Fibroblast of the aortic adventitia (primary cell): ENCODE measurements at places on chromosomes 11 and 22.

- no peak for DNase-seq
Observed at GRCh38 chr11:120923866-120924508, 99.9 kb upstream of the TBCEL start.

DNA sequence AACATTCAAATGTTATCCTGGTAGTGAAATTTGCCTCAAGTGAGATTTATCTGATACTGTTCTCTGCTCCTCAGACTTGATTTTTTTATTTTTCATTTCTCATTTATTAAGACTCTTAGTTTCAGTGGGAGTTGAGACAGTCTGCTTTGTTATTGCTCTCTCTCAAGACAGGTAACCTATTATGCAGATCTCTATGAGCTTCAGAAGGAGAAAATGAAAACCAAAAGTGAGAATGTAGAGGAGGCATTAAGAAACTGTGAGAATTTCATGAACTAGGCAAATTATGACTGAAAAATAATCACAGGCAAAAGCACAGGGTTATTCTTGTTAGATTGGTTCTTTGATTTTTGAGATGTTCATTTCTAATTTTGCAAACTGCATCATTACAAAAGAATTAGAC is 290.0 kb upstream of the CHORDC1 start:
- DNase-seq = no peak

GRCh38 chr11:69089258-69089657 is 40.5 kb downstream of the TPCN2 start:
- DNase-seq = peak; percentile 75

DNA sequence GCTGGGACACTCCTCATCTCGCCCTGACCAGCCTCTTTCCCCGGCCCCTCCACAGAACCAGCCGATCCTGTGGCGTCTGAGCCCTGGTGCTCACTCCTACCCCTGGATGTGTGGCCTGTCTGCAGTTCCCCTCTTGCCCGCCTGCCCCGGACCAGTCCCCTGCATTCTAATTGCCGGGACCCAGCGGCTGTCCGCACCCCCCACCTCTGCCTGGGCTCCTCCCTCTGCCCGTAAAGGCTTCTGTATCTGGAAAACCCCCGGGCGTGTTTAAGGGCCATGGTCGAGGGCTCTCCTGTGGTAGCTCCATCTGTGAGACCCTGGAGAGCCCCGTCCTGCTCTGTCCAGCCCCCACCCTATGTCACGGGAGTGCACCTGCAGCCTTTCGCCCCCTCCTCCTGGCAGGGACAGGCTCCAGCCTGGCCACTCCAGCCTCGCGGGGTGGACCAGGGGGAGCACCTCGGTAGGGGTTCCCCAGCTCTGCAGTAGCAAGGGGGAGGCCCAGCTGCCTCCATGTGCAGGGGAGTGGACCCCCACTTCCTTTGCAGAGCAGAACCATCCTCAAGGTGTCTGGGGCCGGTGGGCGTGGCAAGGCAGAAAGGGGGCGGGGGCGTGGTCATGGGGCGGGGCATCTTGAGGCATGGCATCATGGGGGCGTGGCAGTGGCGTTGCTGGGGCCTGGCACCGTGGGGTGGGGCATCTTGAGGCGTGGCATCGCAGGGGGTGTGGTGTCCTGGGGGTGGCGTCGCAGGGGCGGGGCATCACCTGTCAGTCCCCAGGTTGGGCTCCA is 430.4 kb downstream of the TBC1D22A start:
- DNase-seq = no peak

DNA sequence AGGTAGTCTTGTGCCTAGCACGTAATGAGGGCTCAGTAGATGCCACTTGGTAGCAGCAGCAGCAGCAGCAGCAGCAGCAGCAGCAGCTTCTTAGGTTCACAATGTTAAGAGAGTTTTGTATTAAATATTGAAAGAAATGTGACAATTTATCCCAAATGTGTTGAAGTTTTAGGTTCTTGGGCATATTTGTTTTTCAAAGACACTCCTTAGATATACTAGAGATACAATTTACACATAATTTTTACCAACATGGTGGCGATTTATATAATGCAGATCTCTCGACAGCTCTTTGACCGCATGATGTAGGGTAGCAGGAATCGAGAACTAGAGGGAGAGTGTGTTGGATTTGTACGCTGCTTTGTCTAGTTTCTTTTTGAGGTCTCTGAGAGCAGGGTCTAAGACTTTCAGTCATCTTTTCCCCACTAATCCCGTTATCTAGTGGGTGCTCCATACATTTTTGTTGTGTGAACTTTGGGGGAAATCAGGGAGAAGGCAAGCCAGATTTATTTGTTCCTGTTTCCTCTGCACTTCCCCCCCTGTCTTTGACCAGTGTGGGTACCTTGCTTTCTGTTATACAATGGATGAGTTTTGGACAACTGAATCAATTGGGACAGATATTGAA is 1.4 kb downstream of the FDX1 start:
- DNase-seq = peak; percentile 46

GRCh38 chr11:3126901-3127691 is 38.0 kb downstream of the OSBPL5 start:
- no peak for DNase-seq

DNA sequence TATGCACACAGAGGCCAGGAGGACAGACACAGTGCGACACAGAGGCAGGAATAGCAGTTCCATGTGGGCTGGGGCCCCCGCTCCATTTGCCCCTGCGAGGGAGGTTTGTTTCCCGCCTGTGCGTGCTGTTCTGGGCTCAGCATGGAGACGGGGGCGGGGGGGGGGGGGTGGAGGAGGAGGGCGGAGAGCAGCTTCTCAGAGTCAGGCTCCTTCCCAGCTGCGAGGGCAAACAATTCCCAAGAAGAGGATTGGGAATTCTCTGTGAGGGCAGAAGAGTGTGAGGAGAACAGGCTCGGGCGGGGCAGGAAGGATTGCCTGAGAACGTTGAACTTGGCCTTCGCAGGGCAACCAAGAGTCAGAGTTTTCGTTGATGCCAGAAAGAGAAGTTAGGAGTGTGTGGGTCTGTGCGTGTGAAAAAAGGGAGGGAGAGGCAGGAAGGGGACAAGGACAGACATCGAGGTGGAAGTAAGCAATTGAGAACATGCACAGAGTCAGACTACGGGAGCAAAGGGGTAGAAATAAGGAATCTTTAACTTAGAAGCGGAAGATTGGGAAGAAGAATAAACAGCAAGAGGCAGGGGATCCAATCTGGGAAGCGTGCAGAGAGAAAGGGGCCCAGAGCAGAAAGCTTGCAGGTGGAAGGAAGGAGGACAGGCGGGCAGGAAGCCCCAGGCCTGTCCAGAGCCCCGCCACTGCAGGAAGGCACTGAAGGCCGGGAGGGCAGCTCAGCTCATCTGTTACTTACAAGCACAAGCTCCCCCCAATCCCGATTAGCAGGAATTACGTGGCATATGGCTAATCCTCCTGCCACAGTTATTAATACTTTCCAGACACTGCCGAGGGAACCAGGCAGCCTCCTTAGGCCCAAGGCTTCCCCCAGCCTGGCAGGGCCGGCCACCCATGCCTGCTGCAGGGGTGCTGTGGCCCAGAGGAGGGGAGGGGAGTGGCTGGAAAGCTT is 15.6 kb upstream of the JAM3 start:
- no peak for DNase-seq

GRCh38 chr11:134958870-134959269 is 546.8 kb upstream of the B3GAT1 start:
- no peak for DNase-seq

- peak; percentile 67 for DNase-seq
Observed at GRCh38 chr22:42991010-42991651, 23.8 kb downstream of the PACSIN2 start.

DNA sequence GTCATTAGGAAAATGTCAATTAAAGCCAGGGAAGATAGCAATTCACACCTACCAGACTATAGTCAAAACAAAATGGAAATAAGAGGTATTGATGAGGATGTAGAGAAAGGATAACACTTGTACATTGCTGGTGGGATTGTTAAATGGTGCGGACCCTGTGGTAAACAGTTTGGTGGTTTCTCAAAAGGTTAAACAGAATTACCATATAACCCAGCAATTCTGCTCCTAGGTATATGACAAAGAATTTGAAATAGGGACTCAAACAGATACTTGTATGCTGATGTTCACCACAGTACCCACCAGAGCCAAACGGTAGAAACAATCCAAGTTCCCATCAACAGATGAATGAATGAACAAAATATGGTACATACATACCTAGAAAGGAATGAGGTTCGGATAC is 33.0 kb upstream of the TOP3B start:
- DNase-seq = no peak

GRCh38 chr11:63911876-63912275 is 5.1 kb downstream of the RCOR2 start:
- no peak for DNase-seq

- DNase-seq = no peak
Observed at GRCh38 chr11:8217926-8218325, 45.8 kb downstream of the LMO1 start.

- DNase-seq = no peak
Observed at GRCh38 chr11:45665933-45666647, 668 bp upstream of the CHST1 start.

DNA sequence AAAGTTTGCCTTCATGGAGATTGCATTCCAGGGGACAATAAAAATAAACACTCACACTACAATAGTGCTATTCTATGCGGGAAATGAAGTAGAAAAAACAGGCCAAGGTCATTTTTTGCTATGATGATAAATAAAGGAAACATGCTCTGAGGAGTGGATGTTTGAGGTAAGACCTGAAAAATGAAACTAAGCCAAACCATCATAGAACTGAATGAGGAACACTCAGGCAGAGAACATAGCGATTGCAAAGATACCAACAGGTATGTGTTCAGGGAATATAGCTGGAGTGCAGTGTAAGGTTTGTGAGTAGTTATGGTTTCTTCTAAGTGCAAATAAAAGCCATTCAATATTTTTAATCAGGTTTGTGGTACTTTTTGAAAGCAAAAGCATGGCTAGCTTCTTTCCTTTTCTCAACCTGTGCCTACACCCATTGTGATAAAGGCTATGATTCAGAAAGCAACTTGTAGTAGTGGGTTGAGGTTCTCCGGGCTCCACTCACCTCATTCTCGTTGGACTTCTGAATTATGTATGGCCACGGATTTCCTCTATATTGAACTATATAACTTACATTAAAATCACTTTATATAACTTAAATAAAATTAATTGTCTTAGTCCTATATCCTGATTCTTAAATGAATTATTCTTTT is 278.2 kb upstream of the CHORDC1 start:
- DNase-seq = no peak

GRCh38 chr11:47979378-47980087 is 826 bp upstream of the PTPRJ start:
- no peak for DNase-seq

DNA sequence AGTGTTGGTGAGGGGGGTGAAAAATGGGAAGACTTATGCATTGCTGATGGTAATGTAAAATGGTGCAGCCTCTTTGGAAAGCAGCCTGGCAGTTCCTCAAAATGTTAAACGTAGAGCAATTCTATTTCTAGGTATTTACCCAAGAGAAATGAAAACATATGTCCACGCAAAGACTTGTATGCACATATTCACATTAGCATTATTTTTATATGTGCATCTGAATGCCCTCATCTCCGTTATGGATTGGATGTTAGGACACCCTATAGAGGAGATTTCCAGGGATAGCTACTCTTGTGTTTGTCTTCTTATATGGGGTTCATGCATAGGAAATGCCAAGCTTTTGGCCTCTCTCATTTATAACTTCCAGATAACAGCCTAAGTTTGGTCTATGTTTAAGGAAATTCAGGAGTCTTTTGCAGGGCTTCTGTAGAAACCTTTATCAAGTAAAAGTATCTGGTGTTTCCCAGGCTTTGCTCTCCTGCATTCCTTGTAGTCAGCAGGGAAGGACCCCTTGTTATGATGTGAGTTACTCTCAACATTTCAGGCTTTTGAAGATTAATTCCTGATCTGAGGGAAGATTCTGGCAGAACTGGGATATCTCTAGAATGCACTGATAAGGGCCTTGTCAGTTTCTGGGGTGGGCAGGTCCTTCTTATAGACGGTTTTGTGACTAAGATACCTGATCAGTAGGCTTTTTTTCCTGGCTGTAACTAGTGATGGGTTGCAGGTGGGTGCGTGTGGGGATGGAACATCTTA is 116.8 kb downstream of the TEAD1 start:
- DNase-seq = no peak

- no peak for DNase-seq
Observed at GRCh38 chr11:786235-787083, 3.4 kb downstream of the CEND1 start.

DNA sequence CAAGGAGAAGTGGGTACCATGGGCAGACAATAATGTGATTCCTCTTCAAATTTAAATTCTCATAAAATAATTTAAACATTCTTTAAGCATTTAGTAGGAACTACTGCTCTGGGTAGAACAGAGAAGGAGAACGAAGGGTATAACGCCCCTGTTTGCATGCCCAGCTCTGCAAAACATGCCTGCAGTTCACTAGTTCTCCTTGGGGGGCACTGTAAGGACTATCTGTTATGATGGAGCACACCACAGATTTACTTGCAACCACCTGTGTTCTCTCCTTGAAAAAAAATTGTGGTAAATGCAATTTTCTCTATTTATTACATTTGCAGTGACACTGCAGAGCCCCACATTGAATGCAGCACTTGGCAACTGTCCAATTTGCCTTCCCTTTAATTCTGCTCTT is 100.3 kb downstream of the GUCY1A2 start:
- DNase-seq = peak; percentile 20

- no peak for DNase-seq
Observed at GRCh38 chr11:44883277-44883676, 67.4 kb downstream of the TP53I11 start.

DNA sequence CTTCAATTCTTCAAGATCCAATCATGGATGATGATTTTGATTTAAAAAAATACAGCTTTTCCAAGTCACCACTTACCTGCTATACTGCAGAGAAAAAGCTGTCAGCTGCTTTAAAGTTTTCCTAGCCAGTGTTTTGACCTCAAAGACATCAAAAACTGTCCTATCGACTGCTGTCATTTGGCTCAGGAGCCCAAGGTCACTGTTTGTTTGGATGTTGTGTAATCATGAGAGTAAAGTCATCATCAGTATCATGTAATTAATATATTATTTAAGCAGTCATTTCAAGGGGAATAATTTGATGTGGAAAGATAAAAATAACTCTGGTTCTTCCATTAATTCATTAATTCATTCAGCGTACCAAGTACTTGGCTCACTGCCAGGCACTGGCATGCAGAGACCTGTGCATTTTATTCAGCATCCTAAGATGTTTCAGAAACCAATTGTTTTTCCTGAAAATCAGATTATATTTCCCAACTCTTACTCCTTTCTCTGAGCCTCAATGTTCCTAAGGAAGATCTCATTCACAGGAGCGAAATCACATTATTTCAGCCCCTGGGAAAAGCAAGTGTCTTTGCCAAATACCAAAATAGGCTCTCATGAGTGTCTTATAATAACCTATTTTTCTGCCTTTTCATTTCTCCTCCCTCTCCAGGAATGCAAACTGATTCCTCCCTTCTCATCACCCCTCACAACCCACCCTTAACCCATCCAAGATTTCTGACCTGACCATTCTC is 59.9 kb downstream of the SLC1A2 start:
- peak; percentile 16 for DNase-seq

GRCh38 chr22:28148816-28149465 is 229.9 kb upstream of the PITPNB start:
- DNase-seq = no peak

DNA sequence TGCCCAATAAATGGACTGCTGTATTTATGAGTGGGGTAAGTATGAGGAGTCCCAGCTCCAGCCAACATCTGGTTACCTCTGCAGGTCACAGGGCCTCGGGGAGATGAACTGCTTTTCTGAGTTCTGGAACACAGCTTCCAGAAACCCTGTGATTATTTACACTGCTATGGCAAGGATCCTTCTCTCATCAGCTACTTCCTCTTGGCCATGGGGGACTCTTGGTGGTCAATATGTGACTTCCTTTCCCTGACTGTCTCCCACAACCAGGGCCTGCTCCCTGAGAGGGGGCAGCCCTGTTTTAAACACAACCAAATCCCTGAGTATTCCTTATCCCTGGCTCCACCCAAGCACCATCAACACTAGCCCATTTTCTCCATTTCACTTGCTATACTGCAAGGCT is 10.0 kb downstream of the RHOG start:
- DNase-seq = no peak
